8988T (cell line): ENCODE measurements at places on chromosomes 3 and 15.

- DNase-seq = no peak
Measured at GRCh38 chr15:29123171-29123570, 146.5 kb downstream of the NSMCE3 start.

- DNase-seq = no peak
Measured at GRCh38 chr15:67146875-67147381, 81.5 kb downstream of the SMAD3 start.

DNA sequence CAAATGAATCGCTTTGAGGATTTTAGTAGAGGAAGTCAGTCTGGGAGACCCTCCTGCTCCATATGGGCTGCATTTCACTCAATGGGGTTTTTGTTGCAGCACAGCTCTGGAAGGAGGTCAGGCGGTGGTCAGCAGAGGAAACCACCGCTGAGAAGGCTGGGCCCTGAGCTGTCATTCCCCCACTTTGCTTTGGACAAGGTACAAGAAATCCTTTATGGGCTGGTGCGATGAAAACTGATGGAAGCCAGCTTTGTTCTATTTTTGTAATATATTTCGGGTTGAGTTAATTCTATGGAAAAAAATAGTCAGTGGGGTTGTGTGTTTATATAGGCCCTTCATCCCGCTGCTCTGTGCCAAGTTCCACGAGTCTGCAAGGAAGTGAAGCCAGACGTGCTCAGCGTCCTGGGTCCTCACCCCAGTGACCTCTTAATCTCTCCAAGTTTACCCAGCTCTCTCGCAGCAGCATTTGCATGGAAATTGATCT is 157.1 kb upstream of the TMC3 start:
- DNase-seq = no peak

- no peak for DNase-seq
Measured at GRCh38 chr15:70376929-70377691, 279.4 kb upstream of the TLE3 start.

- no peak for DNase-seq
Measured at GRCh38 chr15:56351957-56352506, 13.2 kb upstream of the TEX9 start.

DNA sequence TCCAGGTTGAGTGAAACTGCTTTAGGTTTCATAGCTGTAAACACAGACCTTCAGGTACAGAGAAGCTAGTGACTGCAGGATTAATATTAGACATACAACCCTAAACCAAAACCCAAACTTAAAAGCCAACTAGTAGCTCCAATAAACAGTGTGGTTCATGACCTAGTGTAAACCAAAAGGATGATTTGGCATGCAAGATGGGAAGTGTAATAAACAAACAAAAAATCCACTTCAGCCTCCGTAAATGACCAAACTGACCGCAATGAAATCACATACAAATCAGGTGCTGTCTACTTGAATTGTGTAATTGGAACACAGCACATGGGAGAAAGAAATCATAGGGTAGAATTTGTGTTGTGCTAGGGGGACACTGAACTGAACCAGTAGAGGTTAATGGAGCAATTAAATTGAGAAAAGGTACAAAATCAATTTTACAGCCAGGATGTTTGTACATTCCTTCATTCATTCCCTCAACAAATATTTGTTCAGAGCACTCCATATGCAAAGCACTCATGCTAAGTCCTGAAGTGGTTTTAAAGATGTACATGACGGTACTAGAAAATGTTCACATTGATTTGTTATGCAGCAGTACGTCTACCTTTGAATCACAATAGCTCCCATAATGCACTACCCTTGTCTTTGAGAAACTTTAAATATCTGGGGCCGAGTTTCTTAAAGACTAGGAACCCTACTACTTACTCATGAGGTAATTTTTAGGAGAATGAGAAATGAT is 21.4 kb upstream of the CHST2 start:
- no peak for DNase-seq

- peak; percentile 75 for DNase-seq
Measured at GRCh38 chr3:45210308-45211041, 15.6 kb downstream of the TMEM158 start.

DNA sequence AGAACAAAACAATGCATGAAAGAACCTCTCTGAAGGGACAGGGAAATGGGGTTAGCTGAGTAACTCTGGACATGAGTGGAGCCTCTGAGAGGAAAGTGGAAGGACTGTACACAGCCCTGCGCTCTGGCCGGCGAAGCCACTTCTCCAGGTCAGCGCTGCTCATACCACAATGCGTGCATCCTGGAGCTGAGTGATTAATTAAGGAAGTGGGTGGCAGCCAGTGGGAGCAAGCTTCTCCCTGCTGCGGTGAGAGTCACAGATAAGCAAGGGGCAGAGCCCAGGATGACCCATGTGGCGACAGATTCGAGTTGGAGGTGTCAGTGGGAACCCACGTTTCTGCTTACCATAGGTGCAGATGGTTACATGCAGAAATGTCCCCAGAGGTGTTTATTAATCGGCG is 48.0 kb downstream of the KLF15 start:
- DNase-seq = no peak

DNA sequence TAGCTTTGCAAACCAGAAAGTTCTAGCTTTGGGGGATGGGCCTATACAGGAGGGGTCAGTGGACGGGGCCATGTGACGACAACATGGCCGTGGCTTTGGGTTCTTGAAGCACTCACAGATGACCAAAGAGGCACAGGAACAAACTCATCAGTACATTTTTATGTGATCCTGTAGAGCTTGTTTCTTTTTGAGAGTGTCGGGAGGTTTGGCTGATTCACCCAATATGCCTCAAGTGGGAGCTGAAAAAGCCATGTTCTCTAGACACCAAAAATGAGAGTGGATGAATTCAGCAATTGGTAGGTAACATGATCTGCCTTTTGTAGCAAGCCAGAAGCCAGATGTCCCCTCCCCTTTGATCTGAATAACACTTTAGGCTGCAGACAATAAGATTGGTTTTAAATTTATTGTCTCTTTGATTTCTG is 30.1 kb downstream of the GREM1 start:
- no peak for DNase-seq

DNA sequence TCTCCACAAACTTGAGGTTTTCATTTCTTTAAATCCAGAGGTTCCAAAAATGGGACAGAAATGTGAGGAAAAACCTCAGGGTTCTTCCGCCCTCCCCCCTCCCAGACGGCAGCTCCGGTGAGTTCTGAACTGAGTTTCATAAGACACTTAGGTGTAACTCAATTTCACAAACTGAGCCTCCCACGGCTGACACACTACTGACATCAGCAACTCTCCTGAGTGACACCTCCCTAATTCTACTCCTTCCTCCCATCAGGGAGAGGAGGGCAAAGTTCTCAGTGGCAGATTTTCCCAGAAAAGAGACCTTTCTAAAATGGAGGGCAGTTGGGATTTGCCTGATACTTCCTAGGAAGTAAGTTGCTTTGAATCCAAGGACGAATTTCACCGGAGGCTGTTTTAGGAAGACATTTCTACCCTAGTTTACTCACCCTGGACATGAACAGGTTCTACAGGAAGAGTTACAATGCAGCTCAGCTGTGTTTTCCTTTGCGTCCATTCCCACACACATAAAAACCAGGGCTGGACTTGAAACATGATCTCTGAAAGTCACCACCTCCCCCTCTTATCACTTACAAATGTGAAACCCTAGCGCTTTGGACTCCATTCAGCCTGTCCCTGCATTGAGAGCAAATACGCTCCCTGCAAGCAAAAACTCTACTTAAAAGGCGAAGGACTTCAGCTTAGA is 78.1 kb upstream of the LMOD3 start:
- DNase-seq = no peak

- no peak for DNase-seq
Measured at GRCh38 chr3:169931747-169932520, 20.6 kb downstream of the SAMD7 start.

GRCh38 chr3:16301507-16301906 is 36.5 kb downstream of the OXNAD1 start:
- DNase-seq = no peak

DNA sequence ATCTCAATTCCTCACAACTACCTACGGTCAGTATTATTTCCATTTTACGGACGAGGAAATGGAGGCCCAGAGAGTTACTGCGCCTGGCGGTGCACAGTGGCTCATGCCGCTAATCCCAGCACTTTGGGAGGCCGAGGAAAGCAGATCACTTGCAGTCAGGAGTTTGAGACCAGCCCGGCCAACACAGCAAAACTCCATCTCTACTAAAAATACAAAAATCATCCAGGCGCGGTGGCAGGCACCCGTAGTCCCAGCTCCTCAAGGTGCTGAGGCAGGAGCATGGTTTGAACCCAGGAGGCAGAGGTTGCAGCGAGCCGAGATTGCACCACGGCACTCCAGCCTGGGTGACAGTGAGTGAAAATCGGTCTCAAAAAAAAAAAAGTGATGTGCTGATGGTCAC is 187.3 kb downstream of the XXYLT1 start:
- no peak for DNase-seq

GRCh38 chr15:37107071-37107743 is 6.9 kb upstream of the MEIS2 start:
- DNase-seq = no peak

GRCh38 chr15:96599268-96599667 is 268.8 kb downstream of the NR2F2 start:
- DNase-seq = no peak

DNA sequence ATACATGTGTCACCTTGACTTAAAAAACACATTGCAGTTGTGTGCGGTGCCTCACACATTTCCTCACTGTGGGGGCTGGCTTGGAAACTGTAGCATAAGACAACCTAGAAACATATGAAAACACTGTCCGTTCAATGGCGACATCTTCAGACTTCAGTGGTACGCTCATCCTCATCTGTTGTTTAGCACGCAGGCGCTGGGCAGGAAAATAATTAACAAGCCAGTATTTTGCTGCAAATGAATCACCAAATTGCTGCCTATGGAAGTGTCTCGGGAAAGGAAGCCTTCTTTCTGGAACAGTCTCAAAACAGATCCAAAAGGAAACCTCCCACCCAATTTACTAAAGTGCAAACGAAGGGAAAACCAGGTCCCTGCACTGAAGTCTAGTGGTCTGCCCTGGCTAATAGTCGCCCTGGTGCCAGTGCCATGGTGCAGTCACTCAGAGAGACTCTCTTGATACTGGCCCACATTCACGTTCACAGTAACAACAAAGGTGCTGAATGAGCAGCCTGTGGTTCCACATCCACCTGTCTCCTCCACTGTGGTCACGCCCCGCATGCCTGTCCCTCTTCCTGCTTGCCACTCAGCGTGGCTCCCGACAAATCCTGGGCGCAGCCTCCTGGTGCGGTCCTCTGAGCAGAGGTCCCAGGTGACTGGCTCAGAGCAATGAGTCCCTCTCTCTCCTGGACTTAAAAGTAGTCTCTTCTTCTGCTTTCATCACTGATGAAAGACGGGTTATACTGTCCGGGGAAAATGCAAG is 35.6 kb upstream of the MUC13 start:
- no peak for DNase-seq

DNA sequence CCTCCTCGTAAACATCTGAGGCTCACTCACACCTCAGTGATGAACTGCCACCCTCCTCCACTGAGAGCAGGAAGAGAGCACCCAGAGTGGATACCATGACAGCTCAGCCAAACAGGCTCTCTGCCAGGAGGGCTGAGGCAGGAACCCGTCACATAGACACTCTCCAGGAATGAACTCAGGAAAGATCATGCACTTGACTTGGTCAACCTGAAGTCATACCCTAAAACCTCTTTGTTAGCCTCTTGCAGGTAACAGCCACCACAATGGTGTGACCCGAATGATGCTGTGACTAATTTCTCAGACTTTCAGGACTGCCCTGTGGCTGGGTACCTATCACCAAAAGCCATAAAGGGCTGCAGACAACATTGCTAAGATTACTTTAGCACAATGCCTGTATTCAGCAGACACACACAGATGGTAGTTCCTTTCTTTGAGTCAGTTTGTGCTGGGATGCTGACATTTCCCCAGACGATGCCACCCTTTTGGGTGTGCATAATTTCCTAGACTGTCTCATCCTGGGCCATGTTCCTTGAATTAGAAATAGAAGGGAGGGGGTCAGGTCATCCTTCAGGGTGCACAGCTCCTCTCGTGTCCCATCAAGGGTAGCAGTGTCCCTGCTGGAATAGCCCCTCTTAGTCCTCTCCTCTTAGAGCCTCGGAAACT is 30.3 kb downstream of the CX3CR1 start:
- no peak for DNase-seq

DNA sequence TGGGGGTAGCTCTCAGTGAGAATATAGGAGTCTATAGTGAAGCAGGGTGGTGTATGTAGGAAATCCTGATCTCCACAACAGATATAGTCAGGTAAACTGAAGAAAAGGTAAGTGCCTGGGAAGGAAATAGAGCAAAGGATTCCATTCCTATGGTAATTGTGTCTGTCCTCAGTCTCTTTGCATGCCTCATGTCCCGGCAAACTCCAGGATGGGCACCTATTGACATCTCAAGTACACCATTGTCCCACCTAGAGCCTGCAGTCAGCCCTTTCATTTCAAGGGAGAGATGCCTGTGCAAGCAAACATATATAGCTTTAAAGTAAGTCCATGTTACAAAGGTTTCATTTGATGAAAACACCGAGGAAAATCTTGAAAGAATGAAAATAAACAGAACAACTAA is 257.7 kb upstream of the AZI2 start:
- DNase-seq = no peak

GRCh38 chr15:35186346-35186745 is 101.3 kb upstream of the NANOGP8 start:
- no peak for DNase-seq

DNA sequence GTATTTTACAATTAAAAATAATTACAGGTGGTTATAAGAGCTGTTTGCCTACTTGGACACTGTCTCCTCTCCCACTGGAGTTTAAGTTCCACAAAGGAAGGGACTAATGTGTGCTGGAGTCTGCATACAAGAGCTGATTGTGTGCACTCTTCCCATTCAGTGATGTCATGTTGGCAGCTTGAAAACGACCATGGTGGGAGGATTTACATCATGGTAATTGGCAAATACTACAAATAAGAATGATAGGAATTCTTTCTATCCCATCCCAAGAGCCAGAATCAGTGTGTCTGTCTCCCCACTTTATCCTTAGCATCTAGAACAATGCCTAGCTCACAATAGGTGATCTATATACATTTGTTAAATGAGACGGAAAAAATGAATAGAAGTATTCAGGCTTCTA is 14.1 kb downstream of the ITGA11 start:
- DNase-seq = no peak

GRCh38 chr15:88792342-88793282 is 10.6 kb upstream of the ACAN start:
- DNase-seq = no peak

GRCh38 chr15:89452330-89452836 is 44.0 kb downstream of the RHCG start:
- DNase-seq = no peak

DNA sequence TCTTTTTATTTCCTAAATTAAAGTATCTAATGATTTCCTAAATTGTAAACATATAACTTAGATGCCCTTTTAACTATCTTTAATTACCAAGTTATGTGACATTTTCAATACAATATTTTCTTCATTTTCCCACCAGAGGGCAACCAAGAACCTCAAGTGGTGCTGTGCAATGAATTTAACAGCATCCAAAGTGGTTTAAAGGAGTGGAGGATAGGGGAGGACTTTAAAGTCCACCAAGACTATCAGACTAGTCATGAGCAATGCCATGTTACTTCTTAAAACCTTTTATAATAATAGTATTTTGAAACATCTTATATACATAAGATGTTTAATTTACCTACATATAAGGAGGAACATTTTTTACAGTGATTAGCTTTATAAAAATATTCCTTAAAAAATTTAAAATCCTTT is 74.4 kb downstream of the DLG1 start:
- peak; percentile 20 for DNase-seq

GRCh38 chr15:89714775-89715174 is 24.2 kb downstream of the WDR93 start:
- no peak for DNase-seq

- no peak for DNase-seq
Measured at GRCh38 chr3:79367803-79368202, 400.0 kb downstream of the ROBO1 start.

GRCh38 chr15:43390723-43391122 is 19.8 kb downstream of the TUBGCP4 start:
- DNase-seq = no peak
